ENCODE measurements at places on chromosomes 6 and 20.

GRCh38 chr20:17720755-17721154 is 21.0 kb downstream of the BANF2 start:
- DNase-seq, result no peak

DNA sequence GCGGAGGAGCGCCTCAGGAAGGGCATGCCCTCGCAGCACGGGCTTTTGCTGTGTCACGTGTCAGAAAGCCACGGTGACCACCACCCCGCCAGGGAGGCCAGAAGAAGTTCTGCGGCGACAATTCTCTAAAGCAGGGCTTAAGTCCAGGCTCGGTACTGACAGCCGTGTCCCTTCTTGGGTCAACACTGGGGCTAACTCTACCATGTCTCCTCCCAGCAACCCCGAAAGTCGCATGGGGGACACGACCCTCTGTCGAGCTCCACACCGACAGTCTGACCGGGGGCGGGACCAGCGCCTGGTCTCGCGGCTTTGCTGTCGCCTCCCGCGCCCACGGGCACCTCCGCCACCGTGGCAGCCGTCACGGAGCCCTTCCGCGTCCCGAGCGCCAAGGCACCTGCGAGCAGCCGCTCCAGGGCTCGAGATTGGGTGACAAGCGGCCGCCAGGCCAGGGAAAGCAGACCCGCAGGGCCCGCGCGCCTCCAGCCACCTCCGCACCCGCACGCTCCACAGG is 534 bp downstream of the NANP start:
- DNase-seq, result peak; percentile 19

DNA sequence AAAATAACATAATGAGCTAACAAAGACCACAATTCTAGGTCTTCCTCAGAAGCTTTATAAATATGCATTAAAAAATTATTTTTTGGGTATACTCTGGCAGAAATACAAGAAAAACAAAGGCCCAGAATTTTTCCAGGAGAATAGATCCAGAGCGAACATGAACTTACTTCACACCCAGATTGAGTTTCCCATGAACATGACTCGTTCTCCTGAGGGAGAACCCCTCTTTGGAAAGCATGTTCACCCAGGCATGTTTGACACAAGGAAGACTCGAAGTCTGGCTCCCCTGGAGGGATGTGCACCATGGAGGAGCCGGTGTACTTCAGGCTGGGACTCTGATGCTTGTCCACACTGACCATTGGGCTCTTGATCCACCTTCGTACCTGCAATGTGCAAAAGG is 56.1 kb downstream of the SGK1 start:
- no peak for DNase-seq

- no peak for DNase-seq
Measured at GRCh38 chr6:14903176-14904038, 342.5 kb upstream of the JARID2 start.

DNA sequence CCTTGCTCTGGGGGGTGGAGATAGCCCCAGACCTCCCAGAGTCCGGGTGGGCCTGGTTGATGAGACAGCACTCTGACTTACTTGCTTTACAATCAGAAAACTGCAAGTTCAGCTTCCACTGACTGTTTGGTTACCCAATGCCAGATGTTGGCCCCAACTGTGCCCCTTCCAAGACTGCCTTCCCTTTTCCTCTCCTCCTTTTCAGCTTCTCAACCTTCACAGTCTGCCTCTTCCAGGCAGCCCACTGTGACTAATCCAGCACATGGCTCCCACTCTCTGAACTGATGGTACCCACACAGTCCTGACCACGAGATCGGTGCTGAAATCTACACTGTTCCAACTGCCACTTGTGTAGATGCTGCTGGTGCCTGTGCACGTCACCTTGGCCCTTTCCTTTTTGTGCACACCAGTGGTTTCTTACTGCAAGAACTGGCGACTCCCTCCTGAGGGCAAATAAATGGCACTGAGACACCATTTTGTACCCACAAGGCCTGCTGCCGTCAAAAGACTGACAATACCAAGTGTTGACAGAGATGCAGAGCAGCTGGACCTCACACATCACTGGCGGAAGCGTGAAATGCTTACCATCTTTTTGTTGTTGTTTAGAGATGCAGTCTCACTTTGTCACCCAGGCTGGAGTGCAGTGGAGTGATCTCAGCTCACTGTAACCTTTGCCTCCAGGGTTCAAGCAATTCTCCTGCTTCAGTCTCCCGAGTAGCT is 1.8 kb upstream of the ARFGAP1 start:
- no peak for DNase-seq

- DNase-seq, result no peak
Measured at GRCh38 chr6:48240287-48240686, 129.3 kb upstream of the PTCHD4 start.

DNA sequence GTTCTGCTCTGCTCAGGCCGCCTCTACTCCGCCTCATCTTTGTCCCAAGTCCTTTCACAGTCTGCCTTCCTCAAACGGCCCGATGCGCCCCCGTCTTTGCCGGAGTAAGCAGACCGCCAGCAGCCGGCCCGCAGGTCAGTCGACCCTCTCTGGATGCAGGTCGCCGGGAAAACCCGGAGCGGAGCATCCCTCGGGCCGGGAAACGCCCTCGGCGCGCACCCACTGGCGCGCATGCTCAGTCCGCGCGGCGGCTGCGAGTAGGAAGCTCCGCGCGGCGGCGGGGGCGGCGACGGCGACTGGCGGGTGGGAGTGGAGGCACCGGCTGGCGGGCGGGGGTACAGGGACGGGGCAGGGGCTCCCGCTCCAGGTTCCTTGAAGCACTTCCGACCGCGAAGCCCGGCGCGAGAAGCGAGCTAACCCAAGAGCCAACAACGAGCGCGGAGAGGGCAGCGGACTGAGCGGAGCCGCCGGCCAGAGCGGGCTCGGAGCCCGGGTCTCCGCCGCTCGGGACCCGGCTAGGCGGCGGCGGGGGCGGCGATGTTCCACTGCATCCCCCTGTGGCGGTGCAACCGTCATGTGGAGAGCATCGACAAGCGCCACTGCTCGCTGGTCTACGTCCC is at the start of gene LRRC1:
Gene LRRC1 (plus strand): TSS at position 286 of the 620 bp plus-strand sequence. CDS start 252 bp downstream, at position 538.
- DNase-seq, result peak; percentile 90

DNA sequence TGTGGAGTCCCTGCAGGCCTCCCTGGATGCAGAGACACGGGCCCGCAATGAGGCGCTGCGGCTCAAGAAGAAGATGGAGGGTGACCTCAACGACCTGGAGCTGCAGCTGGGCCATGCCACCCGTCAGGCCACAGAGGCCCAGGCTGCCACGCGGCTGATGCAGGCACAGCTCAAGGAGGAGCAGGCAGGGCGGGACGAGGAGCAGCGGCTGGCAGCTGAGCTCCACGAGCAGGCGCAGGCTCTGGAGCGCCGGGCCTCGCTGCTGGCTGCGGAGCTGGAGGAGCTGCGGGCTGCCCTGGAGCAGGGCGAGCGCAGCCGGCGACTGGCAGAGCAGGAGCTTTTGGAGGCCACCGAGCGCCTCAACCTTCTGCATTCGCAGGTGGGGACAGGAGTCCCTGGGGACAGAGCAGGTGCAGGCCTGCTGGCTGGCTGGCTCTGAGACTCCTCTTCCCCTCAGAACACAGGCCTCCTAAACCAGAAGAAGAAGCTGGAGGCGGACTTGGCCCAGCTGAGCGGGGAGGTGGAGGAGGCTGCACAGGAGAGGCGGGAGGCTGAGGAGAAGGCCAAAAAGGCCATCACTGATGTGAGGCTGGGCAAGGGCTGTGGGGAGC is 44.7 kb downstream of the MYH7B start:
- no peak for DNase-seq

DNA sequence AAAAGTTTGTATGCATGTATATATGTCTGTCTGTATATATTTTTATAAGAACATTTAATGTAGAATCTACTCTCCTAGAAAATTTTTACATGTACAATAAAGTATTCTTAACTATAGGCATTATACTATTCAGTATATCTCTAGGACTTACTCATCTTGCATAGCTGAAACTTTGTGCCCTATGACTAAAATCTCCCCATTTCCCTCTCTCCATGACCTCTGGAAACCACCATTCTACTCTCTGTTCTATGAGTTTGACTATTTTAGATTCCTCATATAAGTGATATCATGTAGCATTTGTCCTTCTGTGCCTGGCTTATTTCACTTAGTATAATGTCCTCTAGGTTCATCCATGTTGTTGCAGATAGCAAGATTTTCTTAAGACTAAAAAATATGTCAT is 205.1 kb upstream of the SMLR1 start:
- no peak for DNase-seq
